ENCODE measurements at places on chromosomes 3 and 15.

DNA sequence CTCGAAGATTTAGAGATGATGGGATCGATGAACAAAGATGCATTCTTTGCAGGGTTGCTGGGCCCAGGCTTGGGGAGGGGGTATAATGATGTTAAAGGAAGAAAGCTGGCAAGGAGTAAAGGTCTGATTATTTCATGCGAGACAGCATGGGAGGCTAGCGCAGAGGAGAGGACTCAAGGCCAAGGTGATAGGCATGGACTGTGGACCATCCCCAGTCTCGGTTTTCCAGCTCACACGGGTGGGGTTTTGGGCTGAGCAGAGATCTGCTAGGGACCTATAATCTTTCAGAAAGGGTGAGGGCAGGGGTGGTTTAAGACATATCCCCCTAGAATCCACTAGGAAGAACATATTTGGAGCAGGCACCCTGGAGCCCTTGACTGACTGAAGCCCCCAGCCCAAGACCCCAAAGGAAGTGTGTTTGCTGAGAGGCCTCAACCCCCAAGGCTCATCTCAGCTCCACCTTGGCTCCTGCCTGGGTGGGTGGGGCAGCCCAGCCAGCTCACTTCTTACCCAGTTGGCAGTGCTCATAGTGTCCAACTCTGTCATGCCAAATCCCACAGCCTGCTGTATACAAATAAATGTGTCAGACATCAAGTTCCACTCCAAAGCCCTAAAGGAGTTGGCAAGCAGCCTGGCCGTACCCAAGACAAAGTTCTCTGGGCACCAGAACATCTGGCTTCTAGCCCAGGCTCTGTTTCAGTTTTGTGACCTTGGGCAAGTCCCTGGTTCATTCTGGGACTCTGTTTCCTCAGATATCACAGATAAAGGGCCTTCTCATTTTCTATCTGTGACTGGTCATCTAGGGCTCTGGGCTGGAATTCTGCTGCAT is 17.9 kb downstream of the ACSBG1 start:
- DNase-seq = no peak

DNA sequence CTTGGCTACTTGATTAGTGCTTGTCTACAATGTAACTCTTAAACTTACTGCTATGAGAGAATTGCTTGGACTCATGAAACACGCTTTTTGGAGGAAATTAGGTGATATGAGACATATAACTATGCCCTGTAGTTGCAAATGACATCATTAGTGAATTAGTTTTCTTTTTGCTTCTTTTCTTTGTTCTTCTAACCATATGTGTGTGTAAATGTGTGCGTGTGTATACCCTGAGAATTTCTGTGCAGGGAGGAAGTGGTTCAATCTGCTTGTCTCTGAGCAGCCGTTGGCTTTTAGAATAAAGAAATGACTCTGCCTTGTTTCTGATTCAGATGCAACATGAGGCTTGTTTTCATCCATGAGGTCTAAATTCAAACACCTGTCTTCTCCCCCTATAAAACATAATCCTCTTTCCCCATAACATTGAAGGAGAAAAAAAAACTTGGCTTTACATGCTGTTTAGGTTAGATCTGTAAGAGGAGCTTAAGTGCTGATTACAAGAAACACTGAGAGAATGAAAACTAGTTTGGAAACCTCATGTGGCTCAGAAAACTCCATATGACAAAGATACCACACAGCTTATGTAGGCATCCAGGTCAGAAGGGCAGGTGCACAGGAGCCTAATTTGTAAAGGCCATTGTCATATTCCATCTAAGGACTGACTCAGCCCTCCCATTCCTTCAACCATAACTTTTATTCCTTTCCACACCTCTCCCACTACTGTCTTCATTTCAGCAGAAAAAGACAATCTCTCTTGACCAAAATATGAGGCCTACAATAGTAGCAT is 30.5 kb upstream of the BLM start:
- DNase-seq = no peak

DNA sequence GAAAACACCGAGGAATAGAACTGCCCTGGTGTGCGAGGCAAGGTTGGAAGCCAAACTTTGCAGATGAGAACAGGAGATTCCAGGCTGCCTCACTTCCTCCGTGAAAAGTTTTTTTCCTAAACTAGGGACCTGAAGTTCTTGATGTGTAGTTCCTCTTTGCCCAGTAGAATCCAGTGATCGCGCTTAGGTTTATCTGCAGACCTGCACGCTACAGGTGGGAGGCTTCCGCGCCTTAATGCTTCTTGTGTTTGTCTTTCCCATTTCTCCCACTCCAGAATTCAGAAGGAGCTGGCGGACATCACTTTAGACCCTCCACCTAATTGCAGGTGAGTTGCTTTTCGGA is 5.4 kb downstream of the UBE2E1 start:
- DNase-seq = no peak

DNA sequence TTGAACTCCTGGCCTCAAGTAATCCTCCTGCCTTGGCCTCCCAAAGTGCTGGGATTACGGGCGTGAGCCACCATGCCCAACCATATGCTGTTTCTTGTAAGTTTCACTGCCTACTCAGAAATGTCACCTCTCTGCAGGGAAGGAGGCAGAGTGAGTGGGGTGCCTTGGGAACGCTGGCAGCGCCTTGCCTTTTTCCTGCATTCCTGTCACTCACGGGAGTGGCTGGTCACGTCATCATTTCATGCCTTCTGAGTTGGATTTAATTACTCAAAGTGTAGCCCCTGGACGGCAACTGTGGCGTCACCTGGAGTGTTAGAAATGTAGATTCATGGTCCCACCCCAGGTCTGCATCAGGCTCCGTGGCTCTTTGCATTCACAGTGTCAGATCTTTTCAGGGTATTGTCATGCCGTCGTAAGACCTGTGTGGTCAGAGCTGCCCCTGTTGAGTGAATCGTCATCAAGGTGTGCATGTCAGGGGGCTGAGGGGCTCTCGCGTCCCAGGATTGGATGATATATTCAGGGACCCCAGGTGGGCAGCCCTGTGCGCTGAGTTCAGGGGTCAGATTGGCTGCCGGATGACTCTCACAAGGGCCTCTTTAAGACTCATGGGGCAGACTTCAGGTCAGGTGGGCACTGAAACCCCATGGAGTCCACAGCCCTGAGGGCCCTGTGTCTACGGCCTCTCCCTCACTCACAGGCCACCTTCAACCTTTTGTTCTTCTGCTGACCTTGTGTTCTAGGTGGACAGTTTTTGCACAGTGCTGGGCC is 65.9 kb upstream of the KLHL25 start:
- DNase-seq = no peak

DNA sequence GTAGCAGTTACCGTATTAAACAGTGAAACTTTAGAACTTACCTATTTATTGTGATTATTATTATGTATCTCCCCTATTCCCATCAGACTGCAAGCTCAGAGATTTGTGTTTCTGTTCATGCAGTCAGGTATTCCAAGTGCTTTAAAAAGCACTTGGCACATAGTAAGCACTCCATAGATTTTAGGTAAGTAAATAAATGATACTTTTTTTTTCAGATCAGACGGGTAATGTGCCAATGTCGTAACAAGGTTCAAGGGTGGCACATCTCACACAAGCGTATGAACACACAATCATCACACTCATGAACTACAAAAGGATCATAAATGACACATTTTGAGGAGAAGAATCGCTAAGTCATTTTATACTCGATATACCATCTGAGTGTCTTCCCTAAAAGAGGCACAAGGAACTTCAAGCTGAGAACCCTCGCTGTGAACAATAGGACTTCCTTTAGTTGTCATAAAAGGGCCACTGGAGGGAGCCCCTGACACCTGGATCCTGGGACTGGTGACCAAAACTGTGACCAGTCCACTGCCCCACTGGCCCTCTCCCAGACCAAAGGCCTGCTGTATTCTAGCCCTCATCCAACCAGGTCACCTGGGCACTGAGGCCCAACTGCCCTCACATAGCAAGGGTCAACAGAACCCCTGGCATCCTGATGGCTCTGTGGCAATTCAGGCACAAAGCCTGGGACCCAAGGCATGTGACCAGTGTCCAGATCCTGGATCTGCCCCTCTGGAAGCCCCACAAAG is 32.1 kb downstream of the KIF9 start:
- peak; percentile 4 for DNase-seq

GRCh38 chr3:14147617-14148016 is 22.8 kb downstream of the TMEM43 start:
- no peak for DNase-seq

GRCh38 chr15:94212291-94212690 is 19.1 kb upstream of the MCTP2 start:
- DNase-seq = no peak

DNA sequence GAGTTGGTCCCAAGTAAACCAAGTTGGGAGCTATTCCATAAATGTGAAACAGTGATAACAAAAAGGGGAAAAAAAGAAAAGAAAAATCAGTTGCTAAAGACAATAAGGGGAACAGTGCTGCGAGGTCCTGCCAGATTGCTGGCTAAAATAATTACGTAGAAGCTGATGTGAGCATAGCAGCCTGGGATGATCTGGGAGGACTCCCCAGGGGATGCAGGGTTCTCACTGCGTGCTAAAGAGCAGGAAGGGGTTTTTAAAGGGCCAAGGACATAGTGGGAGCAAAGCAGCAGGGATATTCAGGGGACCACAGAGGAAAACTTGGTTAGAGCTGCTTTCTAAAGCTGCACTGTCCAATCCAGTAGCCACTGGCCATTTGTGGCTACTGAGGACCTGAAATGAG is 133.0 kb upstream of the UMPS start:
- peak; percentile 3 for DNase-seq

GRCh38 chr3:47475029-47475569 is 642 bp downstream of the SCAP start:
- no peak for DNase-seq

DNA sequence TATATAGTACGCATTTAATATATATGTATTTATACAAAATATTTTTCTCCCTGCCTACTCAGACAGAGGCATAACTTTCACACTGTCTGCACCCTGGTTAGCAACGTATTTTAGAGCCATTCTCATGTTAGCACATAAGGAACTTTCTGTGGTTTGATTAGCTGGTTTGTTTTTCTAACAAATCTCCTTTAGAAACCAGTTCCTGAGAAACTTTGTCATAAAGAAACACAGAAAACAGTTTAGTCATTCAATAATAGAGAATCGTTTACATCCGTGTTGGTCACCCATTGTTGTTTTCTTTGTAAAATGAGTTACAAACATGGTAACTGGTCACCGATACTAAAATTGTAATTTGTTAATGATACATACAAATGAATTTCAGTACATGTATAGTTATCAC is 5.9 kb upstream of the NGRN start:
- DNase-seq = no peak

GRCh38 chr15:99582508-99582960 is 16.8 kb downstream of the MEF2A start:
- no peak for DNase-seq

DNA sequence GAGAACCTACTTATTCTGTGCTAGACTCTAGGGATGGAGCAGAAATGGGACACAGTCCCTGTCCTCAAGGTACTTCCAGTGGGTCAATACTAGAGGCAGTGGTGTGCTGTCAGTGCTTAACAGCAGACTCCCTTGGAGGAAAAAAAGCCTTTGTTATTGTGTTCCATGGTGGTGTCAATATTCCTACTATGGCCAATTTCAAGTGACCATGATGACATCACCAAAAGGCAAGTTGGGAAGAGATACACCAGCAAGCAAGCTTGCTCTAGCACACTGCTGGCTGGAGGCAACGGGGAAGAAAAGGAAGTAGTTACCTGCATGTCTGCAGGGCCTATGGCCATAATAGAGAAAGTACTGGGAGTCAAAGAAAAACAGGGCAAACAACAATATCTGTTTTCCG is 89.6 kb upstream of the ETV5 start:
- DNase-seq = no peak

GRCh38 chr15:40499931-40500330 is 29.1 kb downstream of the CHST14 start:
- no peak for DNase-seq

DNA sequence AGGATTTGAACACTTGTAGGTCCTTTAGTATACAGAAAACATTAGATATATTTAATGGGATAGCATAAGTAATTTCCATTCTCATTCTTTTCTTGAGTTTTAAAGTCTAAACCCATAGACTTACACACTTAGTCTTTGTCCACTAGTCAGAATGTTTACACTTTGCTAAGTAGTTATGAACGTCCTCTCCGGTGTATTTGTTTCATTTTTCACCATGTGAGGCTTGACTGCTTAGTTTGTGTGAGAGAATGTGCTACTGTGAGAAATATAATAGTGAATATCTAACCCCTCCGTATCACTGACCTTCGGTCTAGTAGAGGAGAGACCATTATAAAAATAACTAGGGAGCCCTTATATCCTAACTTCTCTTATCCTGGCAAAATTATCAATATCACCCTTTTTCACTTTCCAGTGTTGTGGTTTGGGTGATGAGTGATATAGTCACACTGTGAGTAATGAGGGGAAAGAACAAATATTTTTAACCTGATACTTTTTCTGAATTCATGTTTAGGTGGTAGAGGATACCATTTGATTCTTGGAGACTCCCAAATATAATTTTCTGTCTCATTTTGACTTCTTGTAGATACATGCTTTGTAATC is 122.4 kb downstream of the UBE2E2 start:
- DNase-seq = no peak

DNA sequence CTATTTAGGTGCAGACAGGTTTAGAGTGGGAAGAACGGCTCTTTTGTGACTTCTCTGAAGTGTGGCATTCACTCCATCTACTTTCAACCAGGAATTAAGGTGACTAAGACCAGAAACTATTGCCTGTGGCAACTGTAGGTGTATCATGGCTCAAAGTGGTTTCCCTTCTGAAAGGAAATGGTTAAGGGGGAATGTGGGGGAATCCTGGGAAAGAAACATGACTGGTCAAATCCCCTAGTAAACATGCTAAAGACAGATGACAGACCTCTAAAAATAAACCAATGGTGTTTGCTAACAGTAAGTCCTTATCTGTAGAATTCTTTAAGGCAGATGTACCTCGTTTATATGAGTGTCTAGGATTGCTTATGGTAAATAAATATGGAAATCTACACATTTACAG is 56.9 kb downstream of the MEGF11 start:
- DNase-seq = no peak
